ENCODE measurements at places on chromosomes 11 and 22.

- DNase-seq = no peak
These were observed 429 bp upstream of the SLC22A6 start for GRCh38 chr11:62985041-62985750.

DNA sequence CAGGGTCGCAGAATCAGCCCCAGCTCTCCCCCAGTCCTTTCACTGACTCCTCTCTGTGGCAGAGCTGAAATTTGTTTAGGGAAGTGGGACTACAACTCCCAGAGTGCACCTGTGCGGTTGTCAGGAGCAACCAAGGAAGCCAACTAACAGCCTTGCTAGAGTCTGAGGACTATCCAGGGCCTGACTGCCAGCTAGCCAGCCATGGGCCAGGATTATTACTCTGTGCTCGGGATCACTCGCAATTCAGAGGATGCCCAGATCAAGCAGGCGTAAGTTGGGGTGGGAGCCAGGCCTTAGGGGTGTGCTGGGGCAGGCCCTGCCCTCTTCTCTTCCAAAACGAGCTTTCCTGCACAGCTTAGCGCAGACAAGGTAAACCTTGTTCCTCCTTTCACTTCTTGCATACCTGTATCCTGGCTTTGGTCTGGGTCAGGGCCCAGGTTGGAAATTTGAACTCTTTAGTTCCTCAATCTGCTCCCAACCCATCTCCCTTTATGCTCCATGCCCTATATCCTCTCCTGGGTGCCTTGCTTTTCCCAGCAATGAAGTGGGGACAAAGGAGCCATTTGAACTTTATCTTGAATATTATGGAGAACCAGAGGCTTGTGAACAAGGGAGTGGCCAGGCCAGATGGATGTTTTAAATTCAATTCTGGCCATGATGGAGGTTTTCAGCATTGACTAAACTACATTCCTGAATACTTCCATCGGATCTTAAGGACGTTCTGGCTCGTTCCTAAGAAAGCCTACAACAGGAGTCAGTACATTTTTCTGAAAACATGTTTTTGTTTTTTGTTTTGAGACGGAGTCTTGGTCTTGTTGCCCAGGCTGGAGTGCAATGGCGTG, at the start of gene DNAJB13:
TSS of gene DNAJB13 (plus strand) at position 158 of the 842 bp plus-strand sequence. CDS start at position 202, 44 bp downstream.
- no peak for DNase-seq

- DNase-seq = no peak
These were observed 42.4 kb upstream of the GLYAT start for GRCh38 chr11:58774164-58774593.

DNA sequence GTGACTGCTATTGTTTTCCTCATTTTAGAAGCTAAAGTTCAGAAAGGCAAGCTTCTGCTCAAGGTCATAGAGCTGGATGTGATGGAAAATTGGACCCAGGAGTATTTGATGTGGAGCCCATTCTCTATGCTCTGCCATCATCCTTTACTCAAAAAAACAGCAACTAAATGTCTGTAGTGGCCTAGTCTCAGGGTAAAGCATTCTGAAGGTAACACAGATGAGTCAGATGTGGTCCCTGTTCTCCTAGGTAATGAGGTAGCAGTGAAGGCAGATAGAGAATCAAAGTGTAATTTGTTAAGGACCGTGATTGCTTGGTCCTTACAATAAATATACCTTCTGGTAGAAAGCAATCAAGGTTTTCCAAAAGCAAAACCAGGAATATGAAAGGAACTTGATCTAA, 84.4 kb upstream of the SPON1 start:
- no peak for DNase-seq

- DNase-seq = no peak
These were observed 6.9 kb downstream of the SBF2 start for GRCh38 chr11:10287140-10287539.

GRCh38 chr22:47631571-47632102, 869.2 kb downstream of the TBC1D22A start:
- no peak for DNase-seq

- DNase-seq = no peak
These were observed 163.0 kb downstream of the MN1 start for GRCh38 chr22:27638329-27639233.

- DNase-seq = peak; percentile 14
These were observed 266.2 kb upstream of the PLET1 start for GRCh38 chr11:112526699-112527416.

GRCh38 chr11:44963136-44963535, 12.5 kb upstream of the TP53I11 start:
- no peak for DNase-seq

GRCh38 chr11:73239571-73240189, 21.6 kb downstream of the P2RY2 start:
- no peak for DNase-seq

DNA sequence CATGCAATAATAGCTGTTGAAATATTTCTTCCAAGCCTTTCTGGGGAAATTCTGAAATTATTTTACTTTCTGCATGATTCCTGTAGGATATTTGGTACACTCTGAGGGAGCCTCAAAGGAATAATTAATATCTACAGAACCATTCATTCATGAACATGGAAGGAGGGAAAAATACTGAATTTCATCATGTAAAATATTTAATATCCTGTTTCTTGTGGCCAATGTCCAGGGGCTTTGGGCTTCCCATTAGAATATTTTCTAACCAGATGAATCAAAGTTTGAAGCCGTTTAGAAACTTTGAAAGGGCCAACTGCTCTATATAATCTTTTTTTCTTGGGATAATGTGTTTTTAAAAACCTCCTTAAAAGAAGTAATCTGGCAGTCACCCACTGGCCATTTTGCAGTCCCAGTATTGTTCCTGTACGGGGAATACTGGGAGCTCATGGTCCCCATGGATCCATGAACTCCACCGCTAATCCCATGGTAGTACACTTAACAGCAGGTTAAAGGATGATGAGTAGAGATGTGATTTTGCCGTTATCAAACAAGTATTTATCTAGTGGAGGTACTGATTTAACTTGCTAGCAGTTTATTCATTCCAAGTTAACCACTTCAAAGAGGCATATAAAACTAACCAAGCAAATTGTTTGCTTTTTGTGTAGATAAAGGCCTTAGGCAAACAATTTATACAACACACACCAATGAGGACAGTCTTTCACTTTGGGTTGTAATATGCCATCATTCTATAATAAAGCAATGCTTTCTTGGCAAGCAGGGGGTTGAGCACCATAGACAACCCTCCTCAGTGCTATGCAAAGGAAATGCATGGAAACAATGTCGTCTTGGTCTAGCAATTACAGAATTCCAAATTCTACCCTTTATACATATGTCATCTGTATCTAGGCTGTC, 34.5 kb upstream of the BLID start:
- DNase-seq = no peak

DNA sequence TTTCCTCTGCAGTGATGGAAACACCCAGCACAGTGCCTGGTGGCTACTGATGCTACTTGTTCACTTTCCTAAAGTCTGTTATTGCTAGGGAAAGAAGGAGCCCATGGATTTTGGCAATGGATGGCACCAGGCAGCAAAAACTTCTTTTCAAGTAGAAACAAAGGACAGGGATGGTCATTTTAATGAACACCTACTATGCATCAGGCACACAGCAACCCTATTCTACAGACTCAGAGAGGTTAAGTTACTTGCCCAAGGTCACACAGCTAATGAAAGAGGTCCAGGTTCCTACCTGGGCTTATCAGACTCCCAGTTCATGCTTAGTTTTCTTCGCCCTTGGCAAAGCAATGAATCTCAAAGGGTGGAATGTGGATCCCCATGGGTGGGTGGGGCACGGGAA, 36.9 kb upstream of the CD82 start:
- DNase-seq = no peak

DNA sequence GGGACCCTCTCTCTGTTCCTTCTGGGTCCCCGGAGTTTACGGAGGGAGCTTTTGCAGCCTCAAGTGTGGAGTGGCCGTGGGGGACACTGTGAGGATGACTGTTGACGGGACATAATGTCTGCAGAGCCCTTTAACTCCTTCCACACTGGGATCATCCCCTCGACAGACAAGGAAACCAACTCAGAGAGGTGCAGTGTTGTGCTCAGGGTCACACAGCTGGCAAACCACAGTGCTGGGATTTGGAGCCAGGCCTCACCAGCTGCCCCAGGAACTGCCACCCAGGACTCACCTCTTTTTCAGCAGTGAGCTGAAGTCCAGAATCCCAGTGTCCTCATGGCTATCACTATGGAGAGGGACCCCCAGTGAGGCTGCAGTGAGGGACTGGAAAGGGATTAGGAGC, 5.4 kb downstream of the MYBPC3 start:
- no peak for DNase-seq

GRCh38 chr22:49739138-49739537, 88.5 kb downstream of the BRD1 start:
- DNase-seq = no peak

GRCh38 chr22:50376085-50376651, 33.0 kb downstream of the PPP6R2 start:
- DNase-seq = no peak

GRCh38 chr11:131305005-131305404, 65.4 kb upstream of the NTM start:
- DNase-seq = no peak

Data from activated CD4-positive, alpha-beta T cell treated with anti-CD3 and anti-CD28 coated beads, Interleukin-2, amount 50 U/mL, for 48 hours (primary cell).